ENCODE measurements at places on chromosomes 16 and 17. TPM values are rescaled to one million over a fixed set of nuclear protein-coding genes. Genes with fewer than 3 reads are reported as not detected.

DNA sequence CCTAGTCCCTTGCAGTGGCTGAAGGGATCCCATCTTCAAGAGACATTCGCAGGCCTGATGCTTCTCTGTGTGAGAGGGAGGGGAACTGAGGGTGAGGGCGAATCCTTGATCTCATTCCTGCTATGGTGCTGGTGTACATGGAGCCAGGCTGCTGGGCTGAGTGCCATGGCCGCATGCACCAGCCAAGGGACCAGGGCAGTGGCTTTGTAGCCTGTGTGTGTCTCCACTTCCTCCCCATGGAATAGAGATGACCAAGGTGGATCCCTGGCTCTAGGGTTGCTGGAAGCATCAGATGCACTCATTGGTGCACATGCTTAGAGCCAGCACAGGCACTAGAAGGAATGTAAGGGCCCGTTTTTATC, 195.0 kb downstream of the FOXL1 start:
- no peak for DNase-seq

- DNase-seq, result no peak
Measured at GRCh38 chr16:23832882-23833281, 2.9 kb upstream of the PRKCB start.

DNA sequence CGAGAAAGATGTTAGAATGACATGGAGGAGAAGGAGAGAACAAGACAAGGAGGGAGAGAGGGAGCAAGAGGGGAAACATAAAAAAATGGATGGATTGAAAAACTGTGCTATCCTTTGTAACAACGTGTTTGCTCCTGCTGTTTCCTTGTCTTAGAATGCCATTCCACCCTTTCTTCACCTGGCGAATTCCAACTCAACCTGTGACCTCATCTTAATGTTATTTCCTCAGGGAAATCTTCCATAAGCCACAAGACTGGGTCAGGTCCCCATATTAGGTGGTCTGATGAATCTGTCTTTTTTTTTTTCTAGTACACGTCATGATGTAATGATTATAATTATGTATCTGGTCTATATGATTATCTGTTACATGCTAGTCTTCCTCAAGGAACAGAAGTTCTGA, 195.0 kb upstream of the MAF start:
- DNase-seq, result no peak

GRCh38 chr17:13525876-13526275, 75.9 kb downstream of the HS3ST3A1 start:
- DNase-seq, result no peak

GRCh38 chr16:51149721-51150164, 1.3 kb downstream of the SALL1 start:
- DNase-seq, result no peak

TGFB1I1 gene
- 231 TPM for total RNA-seq

DNA sequence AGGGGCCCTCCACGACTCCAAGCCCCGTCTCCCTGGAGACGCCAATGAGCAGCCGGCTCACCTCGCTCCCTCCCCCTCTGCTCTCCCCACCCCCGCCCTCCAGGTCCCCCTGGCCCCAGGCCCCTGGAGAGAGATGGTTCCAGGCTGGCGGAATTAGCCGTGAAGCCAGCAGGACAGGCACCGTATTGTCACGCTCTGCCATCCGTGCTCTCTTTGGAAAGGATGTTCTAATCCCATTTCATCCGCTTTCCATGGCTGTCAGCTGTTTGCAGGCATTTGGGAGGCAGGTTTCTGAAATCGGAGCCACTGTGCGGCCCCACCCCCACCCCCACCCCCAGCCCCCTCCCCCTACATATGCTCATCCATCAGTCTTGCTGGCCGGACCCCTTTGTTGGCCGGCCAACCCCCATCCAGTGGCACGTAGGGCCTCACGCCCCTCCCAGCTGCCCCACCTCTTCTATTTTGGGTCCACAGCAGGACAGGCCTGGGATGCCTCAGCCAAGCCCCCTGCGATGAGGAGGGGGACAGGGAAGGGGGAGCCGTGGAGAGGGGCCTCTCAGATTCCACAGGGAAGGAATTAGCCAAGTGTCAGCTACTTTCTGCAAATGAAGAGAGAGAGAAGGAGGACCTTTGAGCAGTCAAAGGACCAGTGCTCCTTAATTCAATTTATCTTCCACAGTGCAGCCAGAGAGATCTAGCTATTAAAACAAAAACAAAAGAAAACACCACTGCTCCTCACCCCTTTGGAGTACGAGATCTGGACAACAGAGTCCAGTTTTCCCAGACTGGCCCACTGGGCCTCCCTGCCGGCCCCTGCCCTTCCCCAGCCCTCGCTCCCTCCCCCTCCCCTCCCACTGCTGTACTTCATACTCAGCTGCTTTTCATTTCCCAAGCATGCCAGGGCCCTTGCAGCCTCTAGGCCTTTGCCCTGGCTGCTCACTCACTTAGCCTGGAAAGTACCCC, 30.7 kb downstream of the SDK2 start:
- no peak for DNase-seq

DNA sequence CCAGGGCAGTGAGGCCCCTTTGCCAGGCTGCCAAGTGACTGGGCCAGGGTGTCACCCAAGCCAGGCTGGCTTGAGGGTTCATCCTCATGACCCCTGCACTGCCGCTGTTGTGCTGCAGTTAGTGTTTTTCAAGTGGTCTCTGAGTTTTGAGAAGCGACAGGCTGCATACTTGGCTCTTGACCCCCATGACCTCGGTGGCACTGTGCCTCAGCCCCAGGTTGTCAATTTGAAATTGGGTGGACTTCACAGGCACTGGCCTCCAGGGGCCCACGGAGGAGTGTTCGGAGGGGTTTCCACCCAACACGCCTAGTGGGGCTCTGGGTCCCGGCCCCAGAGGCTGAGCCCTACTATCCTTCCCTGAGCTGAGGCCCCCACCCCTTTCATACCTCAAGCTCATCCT, 42.7 kb downstream of the DHRS7B start:
- DNase-seq, result no peak

- no peak for DNase-seq
Measured at GRCh38 chr17:56866496-56866895, 32.5 kb downstream of the DGKE start.

- no peak for DNase-seq
Measured at GRCh38 chr17:9256361-9256750, 235.0 kb downstream of the NTN1 start.

DNA sequence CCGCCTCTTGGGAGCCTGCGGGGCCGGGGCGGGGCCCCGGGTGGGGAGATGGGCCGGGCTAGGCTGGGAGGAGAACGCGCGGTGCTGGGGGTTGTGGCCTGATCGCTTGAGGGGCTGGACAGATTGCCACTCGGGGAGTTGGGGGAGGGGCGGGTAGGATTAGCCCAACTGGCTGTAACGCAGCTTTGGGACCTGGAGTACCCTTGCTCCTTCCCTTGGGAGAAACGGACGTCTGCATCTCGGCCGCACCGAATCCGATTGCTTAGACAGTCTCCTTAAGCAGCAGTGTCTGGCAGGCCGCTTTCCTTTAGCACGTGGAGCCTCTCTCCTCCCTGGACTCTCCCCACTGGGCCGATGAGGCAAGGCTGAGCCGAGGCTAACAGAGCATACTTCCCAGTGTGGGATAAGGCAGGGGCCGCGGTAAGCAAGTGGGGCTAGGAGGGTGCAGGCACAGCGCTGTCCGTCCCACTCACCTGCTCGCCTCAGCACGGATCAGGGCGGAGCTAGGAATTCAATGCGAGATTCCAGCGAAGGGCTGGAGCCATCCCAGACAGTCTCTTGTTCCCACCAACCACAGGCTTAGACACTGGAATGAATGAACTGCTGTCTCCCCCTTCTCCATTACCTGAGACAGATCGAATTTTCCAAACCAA, 540 bp upstream of the ACLY start:
- no peak for DNase-seq

DNA sequence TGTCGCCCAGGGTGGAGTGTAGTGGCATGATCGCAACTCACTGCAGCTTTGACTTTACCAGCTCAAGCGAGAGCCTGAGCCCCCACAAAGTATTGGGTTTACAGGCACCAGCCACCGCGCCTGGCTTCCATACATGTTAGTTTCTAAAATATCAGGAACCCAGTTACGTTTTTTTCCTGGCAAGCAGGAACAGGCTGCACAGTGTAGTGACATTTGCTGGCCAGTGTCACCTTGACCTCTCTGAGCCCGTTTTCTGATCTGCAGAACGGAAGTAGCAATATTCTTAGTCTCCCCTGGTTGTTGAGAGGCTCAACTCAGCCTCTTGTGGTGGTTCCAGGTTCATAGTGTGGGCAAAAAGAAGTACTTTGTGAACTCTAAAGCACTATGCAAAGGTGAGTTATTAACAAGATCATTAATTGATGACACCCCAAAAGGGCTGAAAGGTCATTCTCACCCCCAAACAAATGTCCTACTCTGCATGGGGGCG, 15.6 kb downstream of the IGF2BP1 start:
- no peak for DNase-seq

DNA sequence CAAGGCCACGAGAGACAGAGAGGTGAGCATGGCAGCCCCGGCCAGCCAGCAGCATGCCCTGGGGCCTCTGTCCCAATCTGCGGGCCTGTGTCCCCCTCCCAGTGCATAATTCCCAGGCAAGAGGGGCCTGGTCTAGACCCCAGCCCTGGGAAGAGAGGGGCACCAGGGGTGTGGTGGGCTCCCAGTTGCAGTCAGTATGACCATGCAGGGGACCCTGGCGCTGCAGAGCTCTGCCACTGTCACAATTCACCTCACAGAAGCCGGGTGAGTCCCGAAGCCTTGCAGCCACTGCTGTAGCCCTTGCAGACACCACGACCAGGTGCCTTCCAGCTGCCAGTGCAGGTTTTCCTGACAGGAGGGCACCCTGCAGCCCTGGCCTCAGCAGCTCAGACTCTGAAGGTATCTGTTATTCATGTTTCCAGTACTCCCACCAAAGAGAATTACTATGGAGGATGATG, 25.8 kb upstream of the KSR1 start:
- no peak for DNase-seq

- DNase-seq, result no peak
Measured at GRCh38 chr16:76837872-76838271, 353.1 kb upstream of the MON1B start.

DNA sequence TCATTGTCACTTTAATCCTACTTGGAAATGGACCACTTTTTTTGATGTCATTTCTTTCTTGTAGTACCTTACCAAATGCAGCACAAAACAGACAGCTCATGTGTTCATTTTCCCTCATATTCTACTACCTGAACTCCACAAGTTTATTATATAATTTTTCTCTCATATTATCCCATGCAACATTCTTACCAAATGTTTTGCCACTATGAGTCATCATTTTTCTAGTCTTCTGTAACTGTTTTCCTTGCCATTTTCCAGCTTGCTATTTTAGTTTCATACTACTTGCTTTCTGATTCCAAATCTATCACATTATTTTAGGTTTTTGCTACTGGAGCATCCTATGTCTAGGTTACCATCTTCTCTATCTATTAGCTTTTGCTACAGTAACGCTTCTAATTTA, 332.7 kb downstream of the ZFHX3 start:
- no peak for DNase-seq

WRAP53 gene
- total RNA-seq, result 3.4 TPM

All from thoracic aorta (tissue), 2 donors.